ENCODE measurements at places on chromosomes 7 and 10.

DNA sequence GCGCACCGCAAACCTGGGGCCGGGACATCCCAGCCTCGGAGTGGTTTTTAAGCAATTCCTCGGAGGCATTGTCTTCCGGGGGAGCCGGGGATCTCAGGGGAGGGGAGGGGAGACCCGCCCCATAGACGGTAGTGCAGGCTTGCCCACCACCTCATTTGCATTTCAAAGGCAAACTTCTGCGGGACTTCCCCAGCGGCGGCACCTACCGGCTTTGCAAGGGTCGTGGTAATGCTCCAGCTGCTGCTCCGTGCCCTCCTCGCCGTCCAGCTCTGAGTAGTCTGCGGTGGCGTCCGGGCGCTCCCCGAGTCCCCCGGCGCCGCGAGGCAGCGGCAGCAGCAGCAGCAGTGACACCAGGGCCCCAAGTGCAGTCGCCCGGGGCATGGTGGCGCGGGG is 425 bp downstream of the TLL2 start:
- DNase-seq = no peak

DNA sequence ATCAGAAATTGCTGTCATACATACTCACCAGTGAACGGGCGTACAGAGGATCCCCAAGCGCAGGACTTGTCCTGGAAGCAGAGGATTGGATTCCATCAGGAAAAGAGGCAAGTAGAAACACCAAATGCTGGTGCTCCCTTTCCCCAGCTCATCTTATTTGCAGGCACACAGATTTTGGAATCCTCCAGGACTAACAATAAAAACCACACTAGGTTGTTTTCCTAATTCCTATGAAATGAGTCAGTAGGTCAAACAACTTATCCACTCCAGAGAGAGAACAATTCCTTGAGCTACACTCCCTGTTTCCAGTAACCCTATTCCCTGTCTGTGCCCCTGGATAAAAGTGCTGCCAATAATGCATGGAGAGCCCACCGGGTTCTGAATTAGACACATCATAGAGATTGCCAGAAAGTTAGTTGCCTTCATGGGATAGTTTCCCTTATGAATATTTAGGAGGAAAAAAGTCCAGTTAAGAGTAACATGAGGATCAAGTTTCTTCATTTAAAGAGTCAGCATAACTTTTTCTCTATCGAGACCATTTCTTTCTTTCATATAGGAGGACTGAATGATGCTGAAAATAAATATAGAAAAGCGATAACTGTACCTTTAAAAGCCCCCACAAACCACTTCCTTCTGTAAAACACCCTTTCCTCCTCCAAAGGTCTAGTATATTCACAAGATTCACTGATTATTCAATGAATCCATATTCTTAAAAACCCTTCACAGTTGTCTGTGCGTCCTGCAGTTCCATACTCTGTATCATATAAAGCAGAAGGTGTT is 178.3 kb upstream of the KLF14 start:
- DNase-seq = no peak

DNA sequence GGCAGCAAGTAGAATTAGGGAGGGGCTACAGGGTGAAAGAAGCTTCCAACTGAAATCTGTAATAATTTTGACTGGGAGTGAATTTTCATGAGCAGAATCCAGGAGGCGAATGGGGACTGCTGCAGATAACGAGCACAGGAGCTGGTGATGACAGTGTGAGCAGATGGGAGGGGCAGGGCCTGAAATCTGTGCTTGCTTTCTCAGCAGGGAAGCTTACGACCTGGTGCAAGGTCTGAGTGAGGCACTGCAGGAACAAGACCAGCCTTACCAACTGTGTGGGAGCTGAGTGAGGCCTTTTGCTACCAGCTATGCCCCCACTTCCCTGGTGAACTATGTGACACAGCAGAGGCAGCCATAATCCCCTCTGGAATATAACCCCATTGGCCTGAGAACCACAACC is 109.8 kb downstream of the HPSE2 start:
- DNase-seq = no peak

- no peak for DNase-seq
Measured at GRCh38 chr10:67780759-67781538, 57.0 kb downstream of the DNAJC12 start.

DNA sequence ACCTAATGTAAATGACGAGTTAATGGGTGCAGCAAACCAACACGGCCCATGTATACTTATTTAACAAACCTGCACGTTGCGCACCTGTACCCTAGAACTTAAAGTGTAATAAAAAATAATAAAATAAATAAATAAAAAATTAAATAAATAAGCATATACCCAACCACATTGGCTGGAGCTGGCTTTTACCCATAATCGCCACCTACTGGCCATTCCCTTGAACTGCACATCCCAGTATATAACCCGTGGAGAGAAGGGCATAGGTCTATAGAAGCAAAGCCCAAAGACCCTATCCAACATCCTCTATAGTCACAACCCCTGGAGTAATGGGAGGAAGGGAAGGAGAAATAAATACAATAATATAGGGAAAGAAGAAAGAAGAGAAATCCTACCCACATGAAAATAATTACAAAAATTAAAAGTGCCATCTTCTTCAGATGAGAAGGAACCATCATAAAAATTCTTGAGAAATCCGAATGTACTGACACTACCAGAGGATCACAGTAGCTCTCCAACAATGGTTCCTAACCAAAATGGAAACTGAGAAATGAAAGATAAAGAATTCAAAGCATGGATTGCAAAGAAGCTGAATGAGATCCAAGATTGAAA is 65.6 kb downstream of the TWIST1 start:
- no peak for DNase-seq

GRCh38 chr7:79741684-79742083 is 288.2 kb upstream of the MAGI2 start:
- no peak for DNase-seq

DNA sequence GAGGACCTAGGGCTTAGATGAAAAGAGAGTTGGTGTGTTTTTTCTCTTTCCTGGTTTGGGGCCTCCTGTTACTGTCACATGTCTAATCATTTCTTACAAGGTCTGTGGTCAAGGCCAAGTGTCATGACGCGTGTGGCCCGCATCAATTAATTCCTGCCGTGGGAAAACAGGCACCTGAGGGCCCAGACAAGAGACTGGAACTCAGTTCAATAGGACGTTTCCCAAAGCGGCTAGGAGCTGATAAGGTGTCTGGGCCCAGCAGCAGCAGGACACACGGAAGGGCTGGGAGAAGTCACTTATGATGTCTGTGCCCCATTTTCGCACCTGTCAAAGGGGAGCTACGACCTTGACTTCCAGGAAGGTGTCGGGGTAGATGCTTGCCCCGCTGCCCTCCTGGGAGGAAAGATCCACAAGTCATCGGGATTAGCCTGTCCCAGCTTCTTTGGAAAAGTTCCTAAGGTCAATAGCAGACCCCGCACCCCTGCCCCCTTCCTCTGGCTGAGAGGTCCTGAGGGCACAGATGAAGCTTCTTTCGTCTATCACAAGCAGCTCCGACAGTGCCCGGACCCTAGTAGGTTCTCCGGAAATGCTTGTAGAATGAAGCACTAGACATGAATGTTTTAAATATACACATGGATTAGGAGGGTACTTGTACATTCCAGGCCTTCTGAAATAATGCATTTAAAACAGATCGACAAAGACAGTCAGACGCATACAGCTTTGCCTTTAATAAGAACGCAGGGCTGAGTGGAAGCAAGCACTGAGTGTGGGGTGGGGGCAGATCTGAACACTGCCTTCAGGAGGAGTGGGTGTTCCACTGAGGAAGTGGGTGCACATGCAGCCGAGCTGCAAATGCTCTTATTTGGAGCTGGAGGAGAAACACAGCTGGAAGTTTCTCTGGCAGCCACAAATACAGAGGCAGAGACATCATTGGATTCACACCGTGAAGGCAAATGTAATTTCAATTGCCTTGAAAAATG is 237.5 kb upstream of the GRB10 start:
- no peak for DNase-seq

All from GOT3 (cell line).